NCI-H1092 treated with DMSO at 0.1 percent for 48 hours (cell line): ENCODE measurements at places on chromosomes 3 and 15.

- no peak for DNase-seq
Measured at GRCh38 chr3:119662604-119663373, 2.4 kb upstream of the POPDC2 start.

GRCh38 chr3:175411946-175412345 is 552.8 kb downstream of the NAALADL2 start:
- DNase-seq, result no peak

GRCh38 chr15:78307976-78308375 is 8.6 kb upstream of the SKIC8 start:
- no peak for DNase-seq

GRCh38 chr3:139975594-139976365 is 40.8 kb downstream of the CLSTN2 start:
- no peak for DNase-seq

DNA sequence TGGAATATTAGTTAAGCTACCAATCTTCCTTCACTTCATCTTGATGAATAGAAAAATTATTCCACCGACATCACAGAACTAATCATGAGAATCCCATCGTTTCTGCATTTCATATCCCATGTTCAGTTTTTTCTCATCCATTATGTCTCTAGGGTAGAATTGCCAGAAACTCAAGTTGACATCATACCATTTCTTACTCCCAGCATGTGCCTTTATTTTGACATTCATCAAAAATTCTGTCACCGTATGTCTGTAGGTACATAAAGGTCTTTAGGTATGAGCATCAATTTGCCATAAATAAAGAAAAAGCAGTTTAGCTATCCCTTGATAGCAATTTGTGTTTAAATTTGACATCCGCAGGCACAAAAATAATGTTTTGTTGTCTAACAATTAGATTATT is 175.5 kb upstream of the ROBO2 start:
- DNase-seq, result no peak

GRCh38 chr3:191420771-191421170 is 40.2 kb upstream of the PYDC2 start:
- no peak for DNase-seq

- DNase-seq, result no peak
Measured at GRCh38 chr3:182814419-182815062, 21.2 kb downstream of the ATP11B start.

DNA sequence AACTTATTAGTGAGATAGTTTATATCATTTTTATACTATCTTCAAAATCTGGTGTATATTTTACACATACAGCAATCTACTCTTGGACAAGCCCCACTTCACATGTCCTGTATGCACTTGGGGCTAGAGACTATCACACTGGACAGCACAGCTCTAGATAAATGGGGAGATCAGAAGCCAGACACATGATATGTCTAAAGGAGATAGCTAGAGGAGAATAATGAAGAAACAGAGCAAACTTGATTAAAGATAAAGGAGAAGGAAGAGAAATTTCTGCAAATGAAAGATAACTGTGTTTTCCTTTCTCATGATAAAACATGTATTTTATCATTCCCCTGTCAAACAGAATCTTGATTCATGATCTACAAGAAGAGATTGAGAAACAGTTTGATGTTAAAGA is 13.0 kb downstream of the CPA3 start:
- DNase-seq, result no peak

GRCh38 chr3:127831723-127832172 is 9.4 kb upstream of the MGLL start:
- peak; percentile 13 for DNase-seq

GRCh38 chr3:86702381-86702958 is 288.5 kb downstream of the VGLL3 start:
- no peak for DNase-seq

- no peak for DNase-seq
Measured at GRCh38 chr3:156761713-156762451, 64.3 kb upstream of the LEKR1 start.

DNA sequence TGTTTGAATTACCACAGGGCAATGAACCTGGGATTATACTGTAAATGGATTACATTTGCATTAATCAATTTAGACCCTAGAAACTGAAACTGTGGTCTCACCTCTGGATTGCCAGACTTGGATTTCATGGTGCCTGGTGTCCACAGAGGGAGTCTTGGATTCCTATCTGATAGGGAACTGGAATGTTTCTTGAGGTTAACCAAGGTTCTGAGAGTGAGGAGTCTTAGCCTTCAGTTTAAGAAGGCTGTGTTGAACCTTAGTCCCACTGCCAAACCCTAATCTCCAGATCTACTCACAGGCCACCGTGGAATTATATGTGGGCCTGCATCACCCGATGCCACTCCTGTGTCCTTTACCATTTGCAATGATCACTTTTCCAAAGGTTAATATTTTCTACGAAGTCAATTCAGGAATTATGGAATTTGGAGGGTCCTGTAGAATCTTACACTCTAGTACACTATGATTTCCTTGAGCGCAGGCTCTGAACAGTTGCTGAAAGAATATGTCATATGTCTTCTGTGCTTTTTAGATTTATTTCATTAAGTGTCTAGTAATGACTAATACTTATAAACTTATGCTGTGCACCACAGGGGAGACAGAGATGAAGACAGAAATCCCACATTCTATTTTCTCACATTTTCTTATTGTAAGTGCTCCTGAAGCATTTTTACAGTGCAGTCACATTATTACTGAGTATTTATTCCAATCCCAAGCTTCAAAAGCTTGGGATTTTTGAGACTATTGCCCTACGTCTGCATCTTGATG is 87.9 kb downstream of the EFL1 start:
- DNase-seq, result no peak

GRCh38 chr3:187939891-187940290 is 194.6 kb upstream of the BCL6 start:
- DNase-seq, result no peak
